Hematopoietic multipotent progenitor cell treated with erythropoietin and hydrocortisone succinate and interleukin-3 and kit ligand, for 6 days (in vitro differentiated cells): ENCODE measurements at places on chromosomes 12 and 14.

- DNase-seq: no peak
Observed at GRCh38 chr12:6234214-6234613, 34.0 kb downstream of the CD9 start.

DNA sequence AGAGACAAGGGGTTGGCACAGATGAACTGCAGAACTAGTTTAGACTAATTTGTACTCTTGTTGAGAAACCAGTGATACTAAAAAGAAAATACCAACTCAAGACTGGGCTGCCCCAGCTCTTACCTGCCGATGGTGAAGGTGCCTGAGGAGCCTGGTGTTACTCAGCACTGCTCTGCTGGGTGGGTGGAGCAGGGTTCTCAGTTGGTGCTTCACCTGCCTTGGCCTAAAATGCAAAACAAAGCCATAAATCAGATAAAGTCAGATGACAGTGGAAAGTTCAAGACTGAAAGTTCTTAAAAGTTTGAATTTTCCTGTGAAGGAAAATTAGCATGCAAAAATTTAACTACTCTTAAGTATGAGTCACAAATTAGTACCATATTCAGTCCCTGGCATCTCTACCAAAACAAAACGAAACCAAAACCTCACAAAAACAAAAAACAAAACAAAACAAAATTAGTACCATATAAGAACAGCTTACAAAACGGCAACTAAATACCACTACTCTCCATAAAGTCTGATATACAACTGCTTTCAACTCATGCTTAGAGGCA is 21.9 kb downstream of the YBX3 start:
- no peak for DNase-seq

GRCh38 chr14:103546652-103547454 is 15.6 kb downstream of the BAG5 start:
- peak; percentile 77 for DNase-seq

GRCh38 chr12:93572712-93573551 is 457 bp downstream of the SOCS2 start:
- DNase-seq: peak; percentile 57

DNA sequence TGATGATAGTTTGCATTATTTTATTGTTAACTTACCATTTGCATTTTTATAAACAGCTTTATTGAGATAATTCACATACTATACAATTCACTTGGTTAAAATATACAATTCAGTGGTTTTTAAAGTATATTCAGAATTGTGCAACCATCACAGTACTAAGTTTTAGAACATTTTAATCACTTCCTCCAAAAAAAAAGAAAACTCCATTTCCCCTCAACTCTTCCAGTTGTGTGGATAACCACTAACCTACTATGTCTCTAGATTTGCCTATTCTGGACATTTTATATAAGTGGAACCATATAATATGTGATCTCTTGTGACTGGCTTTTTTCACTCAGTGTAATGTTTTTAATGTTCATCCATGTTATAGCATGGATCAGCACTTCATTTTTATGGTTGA is 41.3 kb downstream of the WNK1 start:
- no peak for DNase-seq

- no peak for DNase-seq
Observed at GRCh38 chr14:86683561-86683960, 1153.6 kb downstream of the FLRT2 start.

GRCh38 chr14:101045511-101045910 is 142.0 kb upstream of the RTL1 start:
- DNase-seq: no peak

- DNase-seq: no peak
Observed at GRCh38 chr12:64724201-64724745, 34.9 kb downstream of the GNS start.

- peak; percentile 64 for DNase-seq
Observed at GRCh38 chr14:55190906-55191202, 531 bp downstream of the DLGAP5 start.

DNA sequence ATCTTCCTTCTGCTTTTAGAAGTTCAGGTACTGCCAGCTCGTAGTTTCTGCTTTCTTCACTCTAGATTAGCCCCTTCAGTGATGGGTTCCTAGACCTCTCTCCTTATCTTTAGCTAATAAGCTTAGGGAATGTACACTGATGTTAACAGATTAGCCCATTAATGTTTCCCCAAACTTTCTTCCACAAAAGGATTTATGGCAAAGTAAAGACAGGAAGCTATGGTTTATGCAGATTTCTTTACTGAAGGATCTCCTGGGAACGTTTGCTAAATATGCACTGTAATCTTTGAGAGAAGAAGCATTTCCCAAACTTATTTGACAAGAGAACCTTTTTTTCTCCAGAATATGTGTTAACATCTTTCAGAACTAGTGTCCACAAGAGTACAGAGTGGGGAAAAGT is 4.2 kb downstream of the SOCS4 start:
- DNase-seq: no peak

- DNase-seq: peak; percentile 7
Observed at GRCh38 chr14:85813040-85813439, 283.1 kb downstream of the FLRT2 start.

- DNase-seq: peak; percentile 19
Observed at GRCh38 chr14:20617138-20618003, 24.1 kb downstream of the OR6S1 start.

- no peak for DNase-seq
Observed at GRCh38 chr12:32820376-32820931, 64.8 kb upstream of the YARS2 start.

- DNase-seq: no peak
Observed at GRCh38 chr12:59055204-59055860, 135.0 kb upstream of the LRIG3 start.

GRCh38 chr14:93056840-93057585 is 58.7 kb downstream of the ITPK1 start:
- DNase-seq: no peak

- DNase-seq: peak; percentile 19
Observed at GRCh38 chr12:94109160-94109559, 39.2 kb upstream of the PLXNC1 start.

DNA sequence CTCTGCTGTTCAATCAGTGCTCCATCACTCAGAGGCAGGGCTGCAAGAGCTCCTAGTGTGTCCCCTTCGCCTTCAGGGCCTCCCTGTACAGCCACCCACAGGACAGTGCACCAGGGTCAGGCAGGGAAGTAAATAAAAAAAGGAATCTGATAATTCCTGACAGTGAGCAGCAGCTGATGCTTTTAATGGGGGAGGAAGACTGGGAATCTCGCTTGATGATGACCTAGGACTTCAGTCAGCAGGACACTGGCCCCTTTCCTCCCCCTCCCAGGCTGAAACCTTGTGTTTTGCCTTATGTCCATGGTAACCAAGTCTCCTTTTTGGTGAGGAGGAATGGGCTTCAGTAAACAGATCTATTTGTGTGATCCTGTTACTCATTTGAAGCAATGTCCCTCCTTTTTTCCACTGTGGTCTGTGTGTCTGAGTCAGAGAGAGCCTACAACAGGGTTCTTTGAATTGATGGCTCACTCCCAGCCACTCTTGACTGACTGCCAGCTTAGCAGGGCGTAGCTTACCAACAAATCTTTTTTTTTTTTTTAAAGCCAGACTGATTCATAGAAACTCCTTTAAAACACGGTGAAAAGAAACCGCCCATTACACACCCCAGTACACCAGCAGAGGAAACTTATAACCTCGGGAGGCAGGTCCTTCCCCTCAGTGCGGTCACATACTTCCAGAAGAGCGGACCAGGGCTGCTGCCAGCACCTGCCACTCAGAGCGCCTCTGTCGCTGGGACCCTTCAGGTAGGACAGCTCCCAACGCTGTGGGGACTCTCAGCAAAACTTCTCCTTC is at the start of gene EMP1:
EMP1 (plus strand) TSS at position 597 of the 792 bp plus-strand sequence. CDS start 14,785 bp downstream, outside the sequence.
- DNase-seq: peak; percentile 94

DNA sequence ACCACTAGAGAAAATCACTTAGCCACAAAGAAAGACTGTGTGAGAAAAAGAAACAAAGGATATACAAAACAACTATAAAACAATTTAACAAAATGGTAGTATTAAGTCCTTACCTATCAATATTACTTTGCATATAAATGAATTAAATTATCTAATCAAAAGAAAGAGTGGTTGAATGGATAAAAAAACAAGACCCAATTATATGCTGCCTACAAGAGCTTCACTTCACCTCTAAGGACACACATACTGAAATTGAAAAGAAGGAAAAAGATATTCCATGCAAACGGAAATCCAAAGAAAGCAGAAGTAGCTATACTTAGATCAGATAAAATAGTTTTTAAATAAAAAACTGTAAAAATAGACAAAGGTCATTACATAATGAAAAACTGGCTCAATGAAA is 134.9 kb upstream of the CCDC196 start:
- DNase-seq: no peak

DNA sequence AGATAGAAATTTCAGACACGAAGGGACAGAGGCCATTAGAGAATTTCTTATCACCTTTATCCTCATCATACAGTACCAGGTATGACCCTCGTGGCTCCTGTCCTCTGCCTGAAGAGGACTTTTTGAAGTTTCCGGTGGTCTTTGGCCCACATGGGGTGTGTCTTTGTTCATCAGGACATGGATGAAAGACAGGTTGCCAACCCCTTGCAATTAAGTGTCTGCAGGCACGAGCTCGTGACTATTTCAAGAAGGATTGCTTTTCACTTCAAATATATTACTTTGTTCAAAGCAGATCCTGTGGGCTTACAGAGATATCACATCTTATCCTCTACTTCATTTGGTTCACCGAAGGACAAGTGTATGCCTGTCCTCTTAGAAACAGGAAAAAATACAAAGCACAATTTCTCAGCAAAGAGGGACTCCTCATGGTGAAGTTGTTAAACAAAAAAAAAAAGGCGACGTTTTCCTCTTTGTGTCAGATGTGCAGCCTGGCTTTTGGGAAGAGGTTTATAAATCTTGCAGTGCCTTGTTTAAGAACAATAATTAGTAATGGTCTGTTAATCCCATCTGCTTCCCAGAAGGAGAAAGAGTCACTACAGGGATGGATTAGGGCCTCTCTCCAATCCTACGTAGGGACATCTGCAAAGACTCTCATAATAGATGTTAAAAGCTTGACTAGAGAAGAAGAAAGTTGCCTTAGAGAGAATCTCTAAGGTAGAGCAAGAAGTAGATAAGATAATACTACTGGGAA is 13.5 kb upstream of the FAM234B start:
- no peak for DNase-seq

DNA sequence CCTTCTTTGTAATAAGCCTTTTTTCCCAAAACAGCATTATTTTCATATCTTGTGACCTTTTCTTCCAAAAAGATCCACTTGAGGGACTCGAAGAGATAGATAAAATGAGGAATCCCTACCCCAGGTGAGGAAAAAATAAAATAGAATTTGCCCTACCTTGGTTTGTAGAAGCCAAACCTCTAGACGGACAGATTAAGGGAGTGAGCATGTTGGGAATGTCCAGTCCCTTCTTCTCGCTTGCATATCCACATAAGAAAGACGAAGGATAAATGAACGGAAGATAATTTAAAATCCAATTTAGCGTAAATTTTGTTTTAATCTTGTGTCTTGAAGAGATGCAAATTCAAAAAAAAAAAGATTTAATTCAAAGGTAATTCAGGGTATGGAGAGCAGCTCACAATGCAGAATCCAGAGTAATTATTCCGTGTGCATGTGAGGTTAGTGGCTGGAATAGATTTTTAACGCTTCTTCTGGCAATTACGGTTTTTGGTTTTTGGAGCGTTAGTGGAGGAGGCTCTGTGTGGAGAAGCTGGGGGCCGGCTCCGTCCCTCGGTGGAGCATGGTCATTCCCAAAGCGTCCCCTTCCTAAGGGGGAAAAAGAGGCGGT is 1.5 kb downstream of the GRIN2B start:
- no peak for DNase-seq

GRCh38 chr12:123919980-123920360 is 52.7 kb downstream of the CCDC92 start:
- no peak for DNase-seq

- peak; percentile 54 for DNase-seq
Observed at GRCh38 chr14:100755649-100756048, 29.0 kb downstream of the DLK1 start.

GRCh38 chr12:123094349-123095077 is 56.4 kb downstream of the PITPNM2 start:
- DNase-seq: no peak

DNA sequence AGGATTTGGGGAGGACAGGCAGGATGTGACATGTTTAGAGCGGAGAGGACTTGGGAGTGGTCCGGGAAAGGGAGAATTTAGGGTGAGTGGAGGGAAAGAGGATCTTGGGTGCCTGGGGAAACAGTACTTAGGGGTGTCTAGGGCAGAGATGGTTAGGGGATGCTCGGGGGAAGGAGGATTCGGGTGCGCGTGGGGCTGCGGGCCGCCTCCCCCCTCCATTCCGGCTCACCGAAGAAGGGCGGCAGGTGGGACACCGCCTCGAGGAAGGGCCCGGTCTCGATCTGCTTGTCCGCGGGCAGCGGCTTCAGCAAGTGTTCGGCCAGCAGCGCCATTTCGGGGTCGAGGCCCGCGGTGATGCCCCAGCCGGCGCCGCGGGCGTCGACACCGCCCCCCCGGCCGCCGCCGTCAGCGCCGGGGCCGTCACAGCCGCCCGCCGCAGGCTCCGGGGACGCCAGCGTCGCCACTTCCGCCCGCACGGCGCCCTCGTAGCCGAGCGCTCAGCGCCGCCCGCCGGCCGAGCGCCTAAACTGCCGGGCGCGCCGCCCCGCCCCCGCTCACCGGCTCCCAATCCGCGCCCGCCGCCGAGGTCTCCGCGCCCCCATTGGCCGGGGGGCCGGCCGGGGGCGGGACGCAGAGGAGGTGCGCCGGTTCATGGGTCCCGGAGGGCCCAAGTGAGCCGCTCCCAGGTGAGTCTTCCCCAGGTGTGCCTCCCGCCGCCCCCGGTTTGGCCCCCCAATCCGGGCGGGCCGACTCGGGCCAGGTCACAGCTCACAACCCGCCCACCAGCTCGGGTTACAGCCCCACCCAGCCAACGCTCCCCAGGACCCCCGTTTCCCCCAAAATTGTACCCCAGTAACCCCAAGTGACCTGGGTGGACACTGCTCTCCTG is at the start of gene GLTP:
GLTP (minus strand) TSS at position 499 of the 889 bp plus-strand sequence; CDS start at position 332, 167 bp downstream.
- DNase-seq: peak; percentile 93

GRCh38 chr14:98956661-98957060 is 315.3 kb downstream of the BCL11B start:
- DNase-seq: no peak

DNA sequence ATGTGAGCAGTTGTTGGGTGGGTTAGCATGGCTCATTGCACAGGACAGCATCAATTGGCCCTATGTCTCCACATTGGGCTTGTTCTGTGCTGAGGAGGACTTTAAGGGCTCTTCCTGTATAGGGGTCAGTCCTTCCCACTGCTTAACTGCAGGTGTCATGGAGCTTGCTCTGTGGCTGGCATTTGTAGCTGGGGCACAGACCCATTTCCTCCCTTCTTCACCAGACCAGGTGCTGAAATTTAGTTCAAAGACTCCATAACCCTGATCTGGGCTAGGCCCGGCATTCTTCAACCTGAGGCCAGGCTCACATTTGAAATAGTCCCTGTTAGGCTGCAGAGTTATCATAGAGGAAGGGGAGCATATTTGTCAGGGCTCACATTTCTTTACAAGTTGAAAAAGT is 12.8 kb downstream of the CHST11 start:
- DNase-seq: peak; percentile 3

- DNase-seq: no peak
Observed at GRCh38 chr14:74426202-74426582, at the start of gene SYNDIG1L. SYNDIG1L (minus strand) TSS chr14:74426210; CDS start chr14:74409744, 16,466 bp downstream.

DNA sequence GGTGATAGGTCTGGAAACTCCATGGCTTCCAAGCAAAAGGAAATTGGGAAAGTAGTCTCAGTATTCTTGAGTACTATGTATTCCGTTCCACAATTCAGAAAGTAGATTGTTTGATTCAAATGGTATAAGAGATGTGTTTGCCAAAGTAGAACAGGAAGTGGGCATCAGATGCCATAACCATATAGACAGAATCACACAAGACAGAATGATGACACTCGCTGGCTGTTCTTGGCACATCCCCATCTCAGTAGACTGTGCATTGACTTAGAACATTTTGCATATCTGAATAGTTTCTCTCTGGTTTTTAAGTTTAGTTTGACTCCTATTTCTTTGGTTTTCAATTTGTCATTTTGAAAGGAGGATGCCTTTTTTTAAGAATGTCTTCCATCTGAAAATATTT is 221.1 kb upstream of the RGS6 start:
- peak; percentile 30 for DNase-seq
